Karpas-422 (cell line): ENCODE measurements at places on chromosomes 16 and 17.

DNA sequence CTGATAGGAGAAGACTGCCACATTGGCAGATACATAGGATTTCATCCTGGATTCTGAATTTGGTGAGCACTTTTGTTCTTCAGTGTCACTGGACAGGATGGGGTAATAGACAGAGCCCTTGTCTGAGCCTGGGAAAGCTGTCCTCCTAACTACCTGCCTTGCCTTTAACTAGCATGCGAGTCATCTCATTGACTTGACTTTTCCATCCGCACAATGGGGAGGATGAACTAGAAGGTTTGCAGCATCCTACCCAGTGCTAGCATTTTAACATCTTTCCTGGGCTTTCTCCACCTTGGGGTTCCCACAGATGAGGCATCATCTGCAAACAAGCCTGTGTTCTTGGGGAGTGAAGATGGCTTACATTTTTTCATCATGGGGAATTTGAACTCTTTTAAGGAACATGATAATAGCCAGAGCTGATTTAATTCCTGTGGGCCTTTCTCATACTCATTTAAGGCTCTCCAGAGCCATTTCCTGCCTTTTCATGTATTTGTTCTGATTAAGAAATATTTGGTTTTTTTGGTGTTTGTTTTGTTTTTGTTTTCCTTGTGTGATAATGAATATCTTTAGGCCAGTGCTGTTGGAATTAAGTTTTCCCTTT lies 139.5 kb downstream of the MSI2 start:
- no peak for DNase-seq

- peak; percentile 20 for DNase-seq
These were observed 236.1 kb upstream of the CDH5 start for GRCh38 chr16:66130296-66130905.

DNA sequence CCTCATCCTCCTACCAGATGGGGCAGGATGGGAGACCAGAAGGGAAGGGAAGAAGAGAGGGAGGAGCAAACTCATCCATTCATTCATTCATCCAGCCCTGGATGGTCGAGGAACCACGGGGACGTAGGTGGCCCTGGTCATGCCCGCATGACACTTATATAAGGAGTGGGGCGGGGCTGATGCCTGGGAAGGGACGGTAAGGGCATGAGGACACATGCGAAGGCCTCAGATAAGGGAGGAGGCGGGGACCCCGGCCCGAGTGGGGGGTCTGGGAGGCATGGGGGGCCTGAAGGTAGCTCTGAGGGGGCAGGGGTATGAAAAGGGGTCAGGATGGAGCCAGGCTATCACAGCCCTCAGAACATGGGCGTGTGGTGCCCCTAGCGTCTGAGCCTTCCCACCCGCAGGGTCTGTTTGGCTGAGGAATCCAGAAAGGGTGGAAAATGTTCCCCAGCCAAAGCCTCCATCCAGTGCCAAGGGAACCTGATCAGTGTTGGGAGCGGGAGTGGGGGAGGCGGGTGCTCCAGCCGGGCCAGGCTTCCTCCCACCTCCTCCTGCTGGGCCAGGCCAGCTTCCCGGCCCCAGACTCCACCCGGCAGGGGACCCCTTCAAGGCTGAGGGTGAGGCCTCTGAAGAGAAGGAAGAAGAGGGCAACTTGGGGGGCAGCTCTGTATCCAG lies 17.6 kb upstream of the CD79B start:
- DNase-seq = no peak

GRCh38 chr16:81094771-81095251 lies 1.4 kb downstream of the GCSH start:
- DNase-seq = peak; percentile 58

DNA sequence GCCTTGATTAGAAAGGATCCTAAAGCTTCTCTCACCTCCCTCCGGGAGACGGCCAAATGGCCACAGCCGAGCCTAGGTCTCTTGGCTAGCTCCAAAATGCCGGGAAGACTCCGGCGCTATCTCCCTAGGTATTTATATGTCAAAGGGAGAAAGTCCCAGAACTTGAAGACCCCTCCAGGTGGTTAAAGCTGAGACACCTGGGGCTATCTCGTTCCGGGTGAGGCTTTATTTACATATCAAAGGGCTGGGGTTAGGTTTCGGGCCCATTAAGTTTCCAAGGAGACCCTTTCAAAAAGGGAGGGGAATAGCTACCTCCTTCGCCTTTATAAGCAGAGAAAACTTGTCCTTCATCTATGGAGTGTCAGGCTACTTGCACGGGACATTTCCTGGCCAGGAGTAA lies 70.9 kb upstream of the KIFC3 start:
- DNase-seq = no peak

DNA sequence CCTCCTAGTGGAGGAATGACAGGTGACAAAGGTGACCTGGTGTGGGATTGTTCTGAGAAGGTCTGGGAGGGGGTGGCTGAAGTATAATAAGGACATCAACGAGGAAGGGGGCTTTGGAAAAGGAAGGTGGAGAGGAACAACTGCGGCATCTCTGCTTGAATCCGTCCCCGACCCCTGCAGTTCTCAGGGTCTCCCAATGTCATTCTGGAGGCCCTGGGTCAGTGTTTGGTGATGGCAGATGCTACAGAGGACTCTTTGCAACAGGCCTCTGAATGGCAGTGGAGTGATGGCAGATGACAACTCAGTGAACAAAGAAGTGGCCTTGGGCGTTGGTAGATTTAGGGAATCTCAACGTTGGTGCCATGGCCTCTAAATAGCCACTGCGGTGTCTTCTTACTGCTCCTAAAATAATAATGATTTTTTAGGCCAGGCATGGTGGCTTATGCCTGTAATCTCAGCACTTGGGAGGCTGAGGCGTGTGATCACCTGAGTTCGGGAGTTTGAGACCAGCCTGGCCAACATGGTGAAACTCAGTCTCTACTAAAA lies 1.3 kb downstream of the ENGASE start:
- no peak for DNase-seq

GRCh38 chr17:16929035-16929680 lies 42.8 kb downstream of the TNFRSF13B start:
- no peak for DNase-seq

- no peak for DNase-seq
These were observed 31.2 kb downstream of the CIBAR2 start for GRCh38 chr16:85081038-85081437.
